Hepatic stellate cell (primary cell): ENCODE measurements at places on chromosomes 5 and 9.

- DNase-seq = no peak
Measured at GRCh38 chr5:67319935-67320725, 123.5 kb upstream of the CD180 start.

- DNase-seq = no peak
Measured at GRCh38 chr5:116388564-116389258, 185.9 kb downstream of the SEMA6A start.

- no peak for DNase-seq
Measured at GRCh38 chr9:3912817-3913216, 387.0 kb upstream of the RFX3 start.

DNA sequence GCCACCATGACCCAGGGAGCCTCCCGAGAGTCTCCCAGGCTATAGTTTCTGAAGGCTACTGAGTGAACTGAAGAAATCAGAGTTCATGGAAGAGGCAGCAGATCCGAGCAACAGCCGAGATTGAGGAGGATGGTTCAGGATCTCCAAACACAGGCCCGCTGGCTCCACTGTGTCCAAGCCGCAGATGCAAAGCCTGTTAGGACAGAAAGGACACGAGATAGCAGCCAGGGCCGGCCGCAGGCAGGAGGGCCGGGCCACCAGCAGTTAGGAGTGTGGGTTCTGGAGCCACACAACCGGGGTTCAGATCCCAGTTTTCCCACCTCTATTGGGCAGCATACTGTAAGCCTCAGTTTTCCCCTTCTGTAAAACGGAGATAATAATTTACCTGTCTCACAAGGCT lies 27.7 kb downstream of the NEK6 start:
- no peak for DNase-seq

- DNase-seq = no peak
Measured at GRCh38 chr5:386432-387341, 56.3 kb upstream of the EXOC3 start.

DNA sequence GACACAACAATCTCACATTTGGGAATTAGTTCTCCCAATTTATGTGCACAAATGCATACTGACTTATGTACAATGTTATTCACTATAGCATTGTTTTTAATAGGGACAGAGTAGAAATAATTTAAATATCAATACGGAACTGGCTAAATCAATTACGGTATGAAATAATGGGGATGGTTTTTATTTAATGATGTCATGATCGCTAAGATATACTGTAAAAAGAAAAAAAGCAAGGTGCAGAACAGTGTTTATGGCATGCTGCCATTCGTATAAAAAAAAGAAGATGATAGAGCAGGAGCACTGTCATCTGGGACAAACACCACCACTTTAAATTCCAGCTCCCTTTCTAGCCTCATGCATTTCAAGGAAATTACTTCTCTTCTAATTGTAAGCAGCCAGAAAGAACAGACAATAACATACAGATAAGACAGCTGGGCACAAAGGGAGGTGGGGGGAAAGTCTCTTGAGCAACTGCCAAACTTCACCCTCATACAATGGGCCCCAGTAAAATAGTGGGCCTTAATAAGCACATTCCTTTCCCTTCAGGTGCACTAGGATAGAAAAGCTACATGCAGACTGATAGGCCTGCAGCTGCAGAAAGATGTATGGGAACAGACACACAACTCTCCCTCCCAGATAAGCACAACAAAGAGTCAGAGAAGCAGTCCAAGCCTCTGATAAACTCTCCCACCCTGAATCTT lies 8.4 kb downstream of the SREK1IP1 start:
- no peak for DNase-seq
